CD4-positive, alpha-beta T cell (primary cell): ENCODE measurements at places on chromosomes 6 and 20. TPM values are rescaled to one million over a fixed set of nuclear protein-coding genes. Genes with fewer than 3 reads are reported as not detected.

GRCh38 chr20:9035126-9035525 is 33.8 kb upstream of the PLCB4 start:
- DNase-seq: no peak
- H3K27me3 ChIP-seq: no peaks in the 10 kb centered on the region
- no peak overlapping the region for H3K4me3 ChIP-seq

GRCh38 chr20:10315138-10315537 is 96.5 kb downstream of the SNAP25 start:
- no peaks in the 10 kb centered on the region for H3K27me3 ChIP-seq
- H3K4me3 ChIP-seq: no peak overlapping the region
- H3K27ac ChIP-seq: no peak overlapping the region
- H3K4me1 ChIP-seq: no peaks in the 10 kb centered on the region
- DNase-seq: no peak
- no peaks in the 10 kb centered on the region for H3K36me3 ChIP-seq

- H3K27me3 ChIP-seq: peaks cover 63% of the 10 kb centered on the region
- H3K4me3 ChIP-seq: peak overlapping the region; percentile 20
- DNase-seq: no peak
- peaks cover 65% of the 10 kb centered on the region for H3K4me1 ChIP-seq
- no peak overlapping the region for H3K27ac ChIP-seq
- no peaks in the 10 kb centered on the region for H3K36me3 ChIP-seq
Measured at GRCh38 chr6:170294813-170295509, 4.1 kb upstream of the DLL1 start.

DNA sequence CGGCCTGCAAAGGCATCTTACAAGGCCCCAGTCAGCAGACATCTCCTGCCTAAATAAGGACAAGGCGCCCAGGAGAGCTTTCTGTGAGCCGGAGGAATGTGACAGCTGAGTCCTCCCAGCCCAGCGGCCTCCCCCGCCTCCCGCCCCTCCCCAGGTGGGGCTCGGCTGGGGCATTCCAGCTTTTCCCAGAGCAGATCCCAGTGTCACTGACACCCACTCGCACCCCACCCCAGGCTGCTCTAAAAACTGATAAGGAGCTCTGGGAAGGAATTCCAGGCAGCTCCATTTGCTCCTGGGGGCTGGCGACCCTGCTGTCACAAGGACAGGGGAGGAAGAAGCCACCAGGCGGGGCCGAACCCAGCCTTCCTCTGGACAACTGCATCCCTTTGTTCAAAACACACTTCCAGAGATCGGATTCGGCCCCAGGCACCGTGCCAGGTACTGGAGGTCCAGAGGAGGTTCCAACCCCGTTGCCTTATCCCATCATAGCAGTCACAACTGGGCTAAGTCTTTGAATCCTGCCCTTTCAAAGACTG is 49.7 kb downstream of the JPH2 start:
- no peak overlapping the region for H3K4me3 ChIP-seq
- no peak overlapping the region for H3K27ac ChIP-seq
- peaks cover 12% of the 10 kb centered on the region for H3K27me3 ChIP-seq
- no peaks in the 10 kb centered on the region for H3K4me1 ChIP-seq
- no peak for DNase-seq

The HLA-DQA1 gene
- 5.9 TPM for total RNA-seq

The TCP11 gene
- total RNA-seq: not detected
